ENCODE measurements at places on chromosomes 1 and 21.
A peak's percentile ranks its signal among the peaks of the same experiment; 100 is the strongest.

DNA sequence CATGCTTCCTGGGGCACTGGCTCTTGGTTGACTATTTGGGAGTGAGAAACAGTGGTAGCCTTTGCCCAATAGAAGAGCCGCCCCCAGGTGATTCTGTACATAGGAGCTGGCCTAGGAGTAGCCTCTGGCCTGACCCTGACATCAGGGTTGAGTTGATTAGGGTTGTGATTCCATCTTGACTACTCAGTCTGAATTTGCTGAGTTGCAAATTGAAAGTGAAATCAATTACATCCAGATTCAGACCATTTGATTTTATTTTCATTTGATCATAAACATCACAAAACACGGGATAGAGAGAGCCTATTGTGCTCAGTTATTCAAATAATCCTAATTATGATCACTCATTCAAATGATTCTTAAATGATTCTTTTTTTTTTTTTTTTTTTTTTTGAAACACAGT, 253.2 kb downstream of the KIF26B start:
- DNase-seq, result no peak

GRCh38 chr1:77276941-77277340, 4.9 kb upstream of the AK5 start:
- no peak for DNase-seq

- peak; percentile 79 for DNase-seq
Observed at GRCh38 chr1:1599030-1599934, 653 bp downstream of the FNDC10 start.

GRCh38 chr1:42420911-42421585, 34.8 kb downstream of the ZMYND12 start:
- peak; percentile 77 for DNase-seq

- no peak for DNase-seq
Observed at GRCh38 chr1:14194511-14194910, 404.0 kb upstream of the KAZN start.

Data from AG08395 (cell line).